Esophagus muscularis mucosa (tissue), 4 donors: ENCODE measurements at places on chromosomes 7 and 10. TPM values are rescaled to one million over a fixed set of nuclear protein-coding genes. Genes with fewer than 3 reads are reported as not detected.

Gene PDZD7
- total RNA-seq = 0.75 TPM

DNA sequence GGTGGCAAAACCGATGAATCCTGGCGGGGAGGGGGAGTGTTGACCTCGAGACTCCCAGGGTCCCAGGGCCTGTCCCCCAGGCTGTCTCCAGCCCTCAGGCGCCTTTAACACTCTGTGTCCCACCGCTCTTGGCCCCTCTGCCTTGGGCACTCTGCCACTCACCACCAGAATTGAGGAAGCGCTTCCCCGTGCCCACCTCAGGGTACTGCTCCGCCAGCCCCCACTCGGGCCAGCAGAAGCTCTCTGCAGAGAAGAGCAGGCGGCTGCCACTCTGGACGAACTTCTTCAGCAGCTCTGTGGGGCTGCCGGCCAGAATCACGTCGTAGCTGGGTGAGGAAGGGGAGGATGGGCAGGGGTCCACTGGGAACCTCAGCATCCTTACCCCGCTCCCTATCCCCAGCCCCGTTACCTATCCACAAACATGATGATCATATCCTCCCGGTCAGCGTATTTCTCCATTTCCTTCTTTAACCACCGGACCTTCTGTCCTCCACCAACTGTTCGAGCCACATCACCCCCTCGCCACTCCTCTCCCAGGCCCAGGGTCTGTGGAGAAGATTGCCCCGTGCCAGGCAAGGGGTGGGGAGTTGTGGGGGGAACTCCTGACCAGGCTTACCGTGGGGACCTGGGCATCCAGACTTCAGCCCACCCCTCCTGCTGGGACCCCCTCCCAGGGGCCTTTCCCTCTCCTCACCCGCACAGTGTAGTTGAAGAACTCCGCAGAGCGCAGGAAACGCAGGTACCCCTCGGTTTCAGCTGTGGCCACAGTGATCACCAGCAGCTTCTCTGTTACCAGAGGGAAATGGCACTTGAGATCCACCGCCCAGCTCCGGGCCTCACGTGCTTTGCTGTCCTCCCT, 1.2 kb downstream of the PLOD3 start:
- no peak for DNase-seq
- no peaks in the 10 kb centered on the region for H3K27me3 ChIP-seq
- peak overlapping the region; percentile 71 for H3K4me3 ChIP-seq
- H3K36me3 ChIP-seq = peaks cover 26% of the 10 kb centered on the region
- peaks cover 49% of the 10 kb centered on the region for H3K4me1 ChIP-seq

GRCh38 chr10:84397735-84398144, 69.4 kb downstream of the CCSER2 start:
- H3K27ac ChIP-seq = no peak overlapping the region
- no peaks in the 10 kb centered on the region for H3K27me3 ChIP-seq
- no peaks in the 10 kb centered on the region for H3K36me3 ChIP-seq
- H3K4me3 ChIP-seq = no peak overlapping the region

- H3K36me3 ChIP-seq = no peaks in the 10 kb centered on the region
- H3K4me1 ChIP-seq = no peaks in the 10 kb centered on the region
- H3K27me3 ChIP-seq = no peaks in the 10 kb centered on the region
- H3K4me3 ChIP-seq = no peak overlapping the region
- H3K27ac ChIP-seq = no peak overlapping the region
- no peak for DNase-seq
Measured at GRCh38 chr10:133185421-133185820, 25.4 kb downstream of the KNDC1 start.

- no peaks in the 10 kb centered on the region for H3K4me1 ChIP-seq
- no peaks in the 10 kb centered on the region for H3K36me3 ChIP-seq
- H3K27me3 ChIP-seq = no peaks in the 10 kb centered on the region
- no peak overlapping the region for H3K27ac ChIP-seq
- DNase-seq = no peak
Measured at GRCh38 chr7:106312906-106313305, 28.1 kb upstream of the NAMPT start.
